GM23338 (cell line): ENCODE measurements at places on chromosomes 16 and 17. TPM values are rescaled to one million over a fixed set of nuclear protein-coding genes. Genes with fewer than 3 reads are reported as not detected.

Gene ATF7IP2
- 27.9 and 30.4 TPM in 2 replicates for total RNA-seq

Gene GNAO1
- 20.0 and 24.8 TPM in 2 replicates for total RNA-seq

Gene CDH3
- total RNA-seq = 197 and 210 TPM in 2 replicates

DNA sequence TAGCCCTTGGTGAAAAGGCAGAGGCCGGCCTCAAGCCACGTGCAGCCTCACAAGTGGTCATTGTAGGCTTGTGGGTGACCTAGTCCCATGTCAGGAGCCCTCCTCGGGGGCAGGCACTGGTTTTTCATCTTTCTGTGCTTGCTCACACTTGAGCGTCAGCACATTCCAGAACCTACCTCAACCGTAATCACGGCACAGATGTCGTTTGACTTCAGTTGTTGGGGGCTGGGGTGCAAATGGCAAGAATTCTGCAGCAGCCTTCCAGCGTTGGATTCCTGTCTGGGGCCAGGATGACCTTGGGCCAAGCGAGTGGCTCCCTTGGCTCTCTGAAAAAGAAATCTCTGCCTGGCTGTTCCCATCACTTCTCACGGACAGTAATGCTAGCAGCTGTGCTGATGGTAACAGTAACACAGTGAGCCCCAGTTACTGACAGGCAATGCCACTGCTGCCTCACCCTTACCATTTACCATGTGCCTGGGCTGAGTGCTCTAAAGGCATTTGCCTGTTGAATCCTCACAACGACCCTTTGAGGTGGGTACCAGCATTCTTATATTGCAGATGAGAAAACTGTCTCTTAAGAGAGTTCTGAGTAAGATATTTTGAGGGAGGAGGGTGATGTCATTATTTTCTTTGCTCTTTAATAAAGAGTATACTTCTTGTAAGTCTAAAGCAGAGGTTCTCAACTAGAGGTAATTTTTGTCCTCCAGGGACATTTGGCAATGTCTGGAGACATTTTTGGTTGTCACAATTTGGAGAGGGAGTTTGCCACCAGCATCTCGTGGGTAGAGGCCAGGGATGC lies 46.5 kb downstream of the KSR1 start:
- no peak for DNase-seq

Gene MYH3
- total RNA-seq = 1.1 and 1.8 TPM in 2 replicates
